ENCODE measurements at places on chromosomes 3 and 15.

GRCh38 chr3:14224895-14225294, 46.3 kb downstream of the LSM3 start:
- no peak for DNase-seq

GRCh38 chr15:56608140-56608778, 125.0 kb downstream of the ZNF280D start:
- DNase-seq, result no peak

DNA sequence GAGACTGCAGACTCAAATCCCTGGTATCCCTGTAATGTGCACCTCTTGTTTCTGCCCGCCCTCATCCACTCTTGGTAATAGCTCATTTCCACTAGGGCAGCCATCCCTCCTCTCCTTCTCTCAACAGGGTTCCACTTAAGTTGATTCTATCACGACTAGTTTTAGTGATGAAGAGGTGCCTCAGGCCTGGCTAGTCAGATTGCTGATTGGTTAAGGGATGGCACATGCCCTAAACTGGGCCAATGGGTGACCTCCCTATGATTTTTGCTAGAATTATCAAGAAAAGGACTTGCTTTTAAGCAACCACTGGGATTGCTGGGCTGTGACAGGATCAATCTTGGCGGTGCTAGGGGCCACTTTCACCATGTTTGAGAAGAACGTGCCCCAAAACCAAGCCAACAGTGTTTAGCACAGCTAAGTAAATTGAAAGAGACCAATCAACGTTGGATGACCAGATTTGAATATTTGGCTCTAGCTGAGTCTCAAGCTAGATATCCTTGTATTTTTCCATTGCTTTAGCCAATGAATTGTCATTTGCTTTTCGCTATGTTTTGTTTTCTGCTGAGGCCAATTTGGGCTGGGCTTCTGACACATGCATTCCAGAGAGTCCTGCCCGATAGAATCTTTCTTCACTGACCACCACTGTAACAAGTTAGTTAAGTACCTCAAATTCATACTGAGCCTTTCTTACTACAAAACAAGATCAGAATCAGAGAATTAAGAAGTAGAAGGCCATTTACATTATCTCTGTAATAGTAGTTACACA, 131.0 kb downstream of the PDZRN3 start:
- DNase-seq, result peak; percentile 78

- DNase-seq, result no peak
These were observed 56.5 kb downstream of the TMEM266 start for GRCh38 chr15:76116138-76116885.

- no peak for DNase-seq
These were observed 30.4 kb downstream of the PSTPIP1 start for GRCh38 chr15:77025083-77025901.

DNA sequence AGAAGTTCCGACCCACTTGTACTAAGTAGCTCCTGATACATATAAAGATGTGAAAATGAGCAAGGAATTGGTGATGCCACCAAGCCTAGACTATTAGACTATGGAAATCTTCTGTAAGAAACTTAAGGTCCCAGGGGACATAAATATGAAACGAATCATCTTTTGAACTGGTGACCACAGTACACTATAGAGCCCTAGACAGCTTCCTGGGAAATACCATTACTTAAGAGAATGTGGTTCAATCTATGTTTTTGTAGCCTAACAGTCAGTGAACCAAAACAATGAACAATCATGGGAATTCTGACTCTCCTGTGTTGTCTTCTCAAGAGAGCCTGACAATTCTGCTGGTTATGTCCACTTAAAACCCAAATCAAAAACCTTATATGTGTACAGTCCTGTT, 191.6 kb downstream of the GREM1 start:
- DNase-seq, result no peak

- peak; percentile 71 for DNase-seq
These were observed 18.7 kb downstream of the TMEM43 start for GRCh38 chr3:14143271-14144225.

DNA sequence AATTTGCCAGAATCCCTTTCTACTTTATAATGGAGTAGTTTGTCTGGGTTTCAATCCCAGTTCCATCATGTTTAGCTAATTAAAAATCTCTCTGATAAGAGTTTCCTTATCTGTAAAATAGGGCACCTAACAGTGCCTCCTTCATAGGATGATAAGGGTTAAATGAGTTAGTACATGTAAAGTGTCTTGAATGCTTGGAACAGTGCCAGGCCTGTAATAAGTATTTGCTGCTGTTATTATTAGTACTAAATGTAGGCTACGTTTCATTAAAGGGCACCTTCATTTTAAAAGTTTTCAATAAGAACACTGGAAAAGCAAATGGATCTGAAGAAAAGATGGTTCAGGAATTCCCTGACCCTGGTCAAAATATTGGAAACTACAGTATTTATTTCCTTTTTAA, 11.8 kb upstream of the SLC2A2 start:
- DNase-seq, result peak; percentile 24

GRCh38 chr15:82056958-82057823, 11.4 kb upstream of the MEX3B start:
- no peak for DNase-seq

DNA sequence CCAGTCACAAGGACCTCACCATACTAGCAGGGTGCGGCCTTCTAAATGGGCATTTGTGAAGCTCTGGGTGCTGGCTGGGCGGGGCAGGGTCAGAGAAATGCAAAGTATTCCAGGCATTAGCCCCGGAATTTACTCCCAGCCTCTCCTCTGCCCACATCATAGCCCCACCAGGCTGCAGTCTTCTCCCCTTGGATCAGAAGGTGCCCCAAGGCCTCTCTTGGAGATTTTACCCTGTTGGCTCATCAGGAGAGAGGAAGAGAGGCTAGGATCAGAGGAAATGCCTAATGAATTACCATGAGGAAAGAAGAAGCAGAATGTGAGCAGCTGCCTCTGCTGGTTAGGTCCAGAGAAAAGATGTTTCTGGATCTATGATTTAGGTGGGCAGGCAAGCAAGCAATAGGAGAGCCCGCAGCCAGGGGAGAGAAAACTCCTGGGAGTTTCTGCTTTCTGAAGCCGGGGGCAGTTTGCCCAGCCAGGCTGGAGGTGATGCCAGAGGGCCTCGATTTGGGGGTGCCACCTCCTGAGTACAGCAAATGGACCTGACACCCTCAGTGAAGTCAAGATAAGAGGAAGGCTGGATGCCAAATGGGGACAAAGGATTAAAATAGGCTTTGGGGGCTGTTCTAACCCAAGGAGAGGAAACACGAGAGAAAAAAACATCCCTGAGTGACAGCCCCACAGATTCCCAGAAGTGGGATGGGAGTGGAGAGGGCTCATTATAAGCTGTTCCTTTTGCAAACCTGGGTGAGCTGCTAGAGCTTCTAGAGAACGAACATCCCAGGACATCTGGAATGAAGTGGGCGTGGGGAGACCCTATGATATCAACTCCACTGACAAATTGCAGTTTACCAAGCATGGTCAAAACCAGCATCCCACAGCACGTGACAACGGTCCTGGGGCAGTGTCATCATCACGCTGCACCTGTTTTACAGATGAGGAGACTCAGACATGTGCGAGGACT, 65.4 kb downstream of the BDH1 start:
- DNase-seq, result no peak

DNA sequence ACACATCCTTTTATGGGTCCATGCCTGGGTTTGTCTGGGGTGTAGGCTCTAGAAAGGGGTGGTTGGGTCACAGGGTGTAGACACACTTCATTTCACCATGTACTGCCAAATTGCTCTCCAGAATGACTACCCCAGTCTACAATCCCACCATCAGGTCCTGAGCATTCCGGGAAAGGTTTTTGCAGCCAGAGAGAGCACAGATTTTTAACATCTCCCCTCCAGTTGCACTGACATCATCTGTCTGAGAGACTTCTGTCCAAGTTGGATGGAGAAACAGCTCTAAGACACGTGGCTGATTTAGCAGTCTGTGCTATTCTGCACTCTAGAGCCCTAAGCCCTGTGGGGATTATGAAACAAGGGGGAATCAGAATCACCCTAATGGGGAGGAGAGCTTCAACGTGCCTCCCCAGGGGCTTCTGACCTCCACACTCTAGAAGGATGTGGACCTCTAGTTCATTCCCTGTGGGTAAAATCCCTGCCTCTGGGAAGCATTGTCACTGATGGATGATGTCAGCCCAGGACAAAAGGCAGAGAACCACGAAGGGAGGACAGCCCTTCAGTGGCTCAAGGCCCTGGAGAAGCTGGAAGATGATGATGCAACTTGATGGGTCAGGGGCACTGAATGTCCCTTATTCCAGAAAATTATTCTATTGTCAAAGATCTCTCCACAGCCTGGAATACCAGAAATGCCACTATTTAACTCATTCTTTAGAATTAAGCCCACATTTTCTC, 71.5 kb downstream of the CD200R1L start:
- DNase-seq, result peak; percentile 74

DNA sequence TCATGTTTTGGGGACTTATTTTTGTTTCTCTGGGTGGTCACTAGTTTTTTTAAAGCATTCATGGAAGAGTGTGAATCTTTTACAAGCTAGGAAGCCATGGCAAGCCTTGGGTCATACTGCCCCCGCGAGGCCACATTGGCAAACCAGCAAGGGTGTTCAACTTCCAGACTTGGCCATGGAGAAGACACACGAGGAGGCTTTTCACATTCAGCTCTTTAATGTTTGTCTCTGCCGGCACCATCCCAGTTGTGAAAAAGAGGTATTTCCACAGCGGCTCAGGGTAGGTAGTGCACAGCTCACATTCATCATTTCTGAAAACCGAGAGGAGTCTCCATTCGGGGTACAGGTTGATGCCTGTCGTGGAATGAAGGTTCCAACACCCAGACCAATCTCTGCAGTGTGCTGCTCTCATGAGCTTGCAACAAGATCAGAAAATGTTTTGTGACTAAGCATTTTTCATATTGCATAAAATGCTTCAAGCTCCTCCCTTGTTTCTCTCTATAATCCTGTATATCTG, 7.7 kb downstream of the CCR5 start:
- DNase-seq, result peak; percentile 50

GRCh38 chr3:81544385-81544784, 217.1 kb downstream of the GBE1 start:
- DNase-seq, result peak; percentile 1

DNA sequence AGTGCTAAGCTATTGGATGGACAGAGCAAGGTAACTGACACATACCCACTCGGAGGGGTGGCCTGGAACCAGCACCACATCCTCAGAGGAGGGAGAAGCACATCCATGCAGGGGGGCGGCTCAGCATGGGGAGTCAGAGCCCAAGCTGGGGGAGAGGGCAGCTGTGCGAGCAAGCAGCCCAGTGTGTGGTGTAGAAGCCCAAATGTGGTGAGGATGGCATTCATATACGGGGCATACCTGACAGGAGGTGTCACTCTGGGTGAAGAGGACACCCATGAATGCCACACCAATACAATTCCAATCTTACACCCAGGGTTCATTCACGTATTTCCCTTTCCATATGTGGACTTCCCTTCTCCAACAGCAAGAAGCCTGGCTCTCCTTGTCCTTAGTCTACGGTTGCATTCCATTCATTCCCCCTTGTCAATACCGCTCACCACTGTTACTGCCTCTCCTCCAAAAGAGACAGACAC, 58.7 kb upstream of the ACAN start:
- DNase-seq, result no peak

DNA sequence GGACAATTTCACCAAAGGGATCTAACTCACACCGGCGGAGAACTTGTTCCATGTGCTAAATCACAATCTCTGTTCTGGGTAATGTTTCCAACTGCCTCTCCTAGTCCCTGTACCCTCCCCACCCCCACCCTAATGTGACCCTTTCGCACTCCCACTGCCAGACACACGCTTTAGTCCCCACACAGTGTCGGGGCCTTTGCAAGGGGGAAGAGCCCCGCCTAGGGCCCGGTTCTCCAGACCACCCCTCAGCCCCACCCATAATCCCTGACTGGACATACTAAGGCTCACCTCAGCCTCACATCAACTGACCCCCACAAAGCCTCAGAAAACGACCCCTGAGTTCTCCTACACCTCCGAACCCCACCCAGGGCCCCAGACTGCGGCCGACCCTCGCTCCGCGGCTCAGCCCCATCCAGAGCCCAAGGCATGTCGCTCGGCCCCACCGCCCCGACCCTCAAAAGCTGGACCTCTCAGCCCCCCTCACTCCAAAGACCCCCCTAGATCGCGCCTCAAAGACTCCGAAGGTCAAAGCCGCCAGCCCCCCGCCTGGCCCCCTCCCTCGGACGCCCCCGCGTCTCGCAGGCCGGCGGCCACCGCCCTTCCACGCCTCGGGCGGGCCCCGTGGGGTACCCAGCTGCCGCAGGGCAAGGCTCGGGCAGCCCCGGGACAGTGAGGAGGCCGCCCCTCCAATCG, 72.0 kb upstream of the MAP4 start:
- DNase-seq, result peak; percentile 71

GRCh38 chr3:23889950-23890349, 26.8 kb downstream of the NKIRAS1 start:
- no peak for DNase-seq

DNA sequence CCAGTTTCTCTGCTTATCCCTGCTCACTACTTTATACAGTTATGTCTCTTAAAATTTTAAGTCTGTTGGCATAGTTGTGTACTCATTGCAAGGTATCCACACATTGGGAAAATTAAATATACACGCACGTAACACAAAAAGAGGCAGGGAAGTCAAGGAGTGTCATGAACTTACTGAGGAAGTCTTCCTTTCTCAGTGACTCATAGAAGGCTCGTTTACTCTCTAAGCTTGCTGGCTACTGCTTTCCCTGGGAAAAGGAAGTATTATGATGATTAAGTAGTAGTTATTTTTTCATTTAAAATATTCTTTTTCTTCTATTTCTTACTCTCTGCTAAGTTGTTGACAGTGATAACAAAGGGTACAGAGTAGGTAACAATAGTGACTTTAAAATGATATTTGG, 287.3 kb downstream of the UBE2E2 start:
- peak; percentile 60 for DNase-seq

GRCh38 chr15:31574766-31575165, 248.1 kb downstream of the KLF13 start:
- DNase-seq, result no peak

GRCh38 chr15:99103279-99103678, 1.6 kb upstream of the SYNM start:
- no peak for DNase-seq

DNA sequence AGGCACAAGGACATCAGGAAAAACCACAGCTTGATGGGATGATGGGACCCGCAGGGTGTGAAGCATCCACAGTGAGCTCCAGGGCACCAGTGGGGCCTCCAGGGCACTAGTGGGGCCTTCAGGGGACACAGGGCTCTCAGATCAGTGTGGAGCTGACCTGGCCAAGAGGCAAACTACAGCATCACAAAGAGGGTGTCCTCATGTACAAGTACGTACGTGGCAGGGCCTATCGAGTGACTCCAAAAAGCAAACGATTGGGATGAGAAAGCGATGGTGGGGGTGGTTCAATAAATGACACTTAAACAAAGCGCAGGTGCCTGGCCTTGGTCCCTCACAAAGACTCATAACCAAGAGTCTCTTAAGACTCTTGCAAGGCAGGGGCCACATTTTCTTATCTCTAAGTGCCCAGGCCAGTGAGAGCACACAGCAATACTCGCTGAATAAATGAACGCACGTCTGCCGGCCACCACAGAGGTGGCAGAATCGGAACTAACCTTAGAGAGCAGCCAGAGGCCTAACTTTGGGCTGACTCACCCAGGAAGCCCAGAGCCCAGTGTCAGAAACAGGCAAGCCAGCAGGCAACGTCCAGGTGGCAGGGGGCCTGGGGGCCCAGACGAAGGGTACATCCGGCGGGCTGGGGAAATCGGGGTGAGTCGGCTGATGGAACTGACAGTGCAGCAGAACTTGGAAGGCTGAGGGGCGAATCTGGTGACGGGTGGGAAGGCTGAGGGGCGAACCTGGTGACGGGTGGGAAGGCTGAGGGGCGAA, 8.7 kb downstream of the PCSK6 start:
- no peak for DNase-seq

- DNase-seq, result no peak
These were observed 903.6 kb downstream of the VGLL3 start for GRCh38 chr3:86087160-86087871.

Data from muscle of leg (tissue), 16 donors.